Effector memory CD8-positive, alpha-beta T cell (primary cell): ENCODE measurements at places on chromosomes 4 and X.
A peak's percentile ranks its signal among the peaks of the same experiment; 100 is the strongest.

- H3K4me1 ChIP-seq = no peaks in the 10 kb centered on the region
- H3K4me3 ChIP-seq = no peak overlapping the region
- H3K27me3 ChIP-seq = no peaks in the 10 kb centered on the region
- H3K27ac ChIP-seq = no peak overlapping the region
Measured at GRCh38 chr4:139389991-139390390, 63.9 kb upstream of the RAB33B start.

- H3K27ac ChIP-seq = no peak overlapping the region
- H3K4me1 ChIP-seq = no peaks in the 10 kb centered on the region
- DNase-seq = no peak
- no peak overlapping the region for H3K4me3 ChIP-seq
- no peaks in the 10 kb centered on the region for H3K27me3 ChIP-seq
- peaks cover 89% of the 10 kb centered on the region for H3K36me3 ChIP-seq
Measured at GRCh38 chr4:3136454-3136853, 62.0 kb downstream of the HTT start.

GRCh38 chr4:58561170-58561569 is 1451.0 kb upstream of the IGFBP7 start:
- no peaks in the 10 kb centered on the region for H3K27me3 ChIP-seq
- H3K4me1 ChIP-seq = no peaks in the 10 kb centered on the region
- no peak for DNase-seq
- no peak overlapping the region for H3K4me3 ChIP-seq
- no peaks in the 10 kb centered on the region for H3K36me3 ChIP-seq

- no peak overlapping the region for H3K4me3 ChIP-seq
- DNase-seq = no peak
- H3K27ac ChIP-seq = no peak overlapping the region
- H3K4me1 ChIP-seq = no peaks in the 10 kb centered on the region
- H3K27me3 ChIP-seq = peaks cover 22% of the 10 kb centered on the region
- no peaks in the 10 kb centered on the region for H3K36me3 ChIP-seq
Measured at GRCh38 chrX:16125520-16126149, 2.3 kb downstream of the GRPR start.

DNA sequence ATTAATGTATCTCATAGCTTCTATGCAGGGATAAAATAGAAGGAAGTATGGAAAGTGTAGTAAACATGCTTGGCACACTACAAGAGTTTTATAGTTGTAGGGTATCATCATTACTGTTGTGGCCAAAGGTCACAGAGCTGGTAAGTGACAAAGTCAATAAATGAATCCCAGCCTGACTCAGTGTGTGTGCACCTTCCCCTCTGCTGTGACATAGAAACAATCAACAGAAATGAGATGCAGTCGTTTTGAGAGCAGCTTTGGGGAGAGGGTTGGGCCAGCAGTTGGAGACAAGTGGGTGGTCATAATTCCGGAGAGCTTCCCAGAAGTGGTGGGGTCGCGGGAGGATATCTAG is 82.4 kb upstream of the RBPJ start:
- H3K4me3 ChIP-seq = no peak overlapping the region
- H3K36me3 ChIP-seq = no peaks in the 10 kb centered on the region
- H3K27me3 ChIP-seq = peaks cover 6% of the 10 kb centered on the region
- H3K4me1 ChIP-seq = peaks cover 1% of the 10 kb centered on the region
- H3K27ac ChIP-seq = peak overlapping the region; percentile 6

GRCh38 chr4:16157609-16158503 is 68.4 kb downstream of the TAPT1 start:
- no peaks in the 10 kb centered on the region for H3K4me1 ChIP-seq
- no peaks in the 10 kb centered on the region for H3K27me3 ChIP-seq
- peaks cover 3% of the 10 kb centered on the region for H3K36me3 ChIP-seq
- no peak overlapping the region for H3K4me3 ChIP-seq

- no peak overlapping the region for H3K4me3 ChIP-seq
- H3K27ac ChIP-seq = peak overlapping the region; percentile 62
- H3K4me1 ChIP-seq = peaks cover 6% of the 10 kb centered on the region
- H3K36me3 ChIP-seq = peaks cover 2% of the 10 kb centered on the region
Measured at GRCh38 chr4:139419388-139419914, 34.5 kb upstream of the RAB33B start.

GRCh38 chr4:147128787-147129186 is 183.1 kb upstream of the TTC29 start:
- H3K36me3 ChIP-seq = no peaks in the 10 kb centered on the region
- no peak overlapping the region for H3K27ac ChIP-seq
- no peak for DNase-seq

DNA sequence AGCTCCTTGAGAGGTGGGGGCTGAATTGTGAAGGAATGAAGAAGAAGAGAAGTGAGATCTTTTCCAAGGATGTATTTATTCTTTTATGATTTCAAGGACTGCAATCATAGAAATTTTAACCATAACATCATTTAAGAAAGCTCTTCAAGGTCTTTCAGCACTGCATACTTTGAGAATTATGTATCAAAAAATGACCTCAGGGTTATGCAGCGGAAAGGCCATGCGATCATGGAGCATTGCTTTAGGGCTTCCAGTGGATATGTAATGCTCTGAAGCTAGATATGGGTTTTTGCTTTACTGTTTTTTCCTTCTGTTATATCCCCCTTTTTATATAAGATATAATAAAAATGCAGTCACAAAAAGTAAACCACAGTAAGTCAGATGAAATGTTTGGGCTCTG is 38.7 kb downstream of the SGMS2 start:
- H3K4me1 ChIP-seq = no peaks in the 10 kb centered on the region
- H3K36me3 ChIP-seq = no peaks in the 10 kb centered on the region
- no peak for DNase-seq
- peaks cover 36% of the 10 kb centered on the region for H3K27me3 ChIP-seq
- no peak overlapping the region for H3K4me3 ChIP-seq
- no peak overlapping the region for H3K27ac ChIP-seq

DNA sequence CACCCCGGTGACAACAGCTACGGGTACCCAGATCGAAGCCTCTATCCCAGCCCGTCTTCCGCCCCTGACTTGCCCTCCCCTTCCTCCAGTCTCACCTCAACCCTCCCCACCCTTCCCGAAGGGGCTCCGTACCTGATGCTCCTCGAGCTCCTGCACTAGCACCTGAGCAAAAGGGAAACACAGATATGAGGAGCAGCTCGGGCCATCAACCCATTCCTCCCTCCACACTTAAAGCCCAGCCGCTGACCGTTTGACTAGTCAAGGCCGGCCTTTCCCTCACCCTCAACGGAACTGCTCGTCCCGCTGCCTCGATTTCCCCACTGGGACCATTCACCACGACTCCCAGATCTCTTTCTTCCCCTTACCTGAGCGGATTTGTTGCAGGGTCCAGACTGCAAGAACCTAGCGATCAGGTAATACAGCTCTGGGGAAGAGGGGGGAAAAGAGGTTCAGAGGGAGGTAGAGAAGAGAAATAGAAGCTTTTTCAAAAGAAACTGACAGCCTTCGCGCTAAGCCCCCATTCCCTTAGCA is 731 bp downstream of the BRWD3 start:
- peaks cover 28% of the 10 kb centered on the region for H3K36me3 ChIP-seq
- DNase-seq = peak; percentile 3
- H3K4me1 ChIP-seq = peaks cover 5% of the 10 kb centered on the region
- H3K27ac ChIP-seq = peak overlapping the region; percentile 100
- H3K4me3 ChIP-seq = peak overlapping the region; percentile 92
- no peaks in the 10 kb centered on the region for H3K27me3 ChIP-seq

- peak overlapping the region; percentile 92 for H3K4me3 ChIP-seq
- DNase-seq = no peak
- peak overlapping the region; percentile 97 for H3K27ac ChIP-seq
- peaks cover 31% of the 10 kb centered on the region for H3K36me3 ChIP-seq
- H3K27me3 ChIP-seq = peaks cover 10% of the 10 kb centered on the region
Measured at GRCh38 chr4:81472281-81473182, 825 bp upstream of the RASGEF1B start.

DNA sequence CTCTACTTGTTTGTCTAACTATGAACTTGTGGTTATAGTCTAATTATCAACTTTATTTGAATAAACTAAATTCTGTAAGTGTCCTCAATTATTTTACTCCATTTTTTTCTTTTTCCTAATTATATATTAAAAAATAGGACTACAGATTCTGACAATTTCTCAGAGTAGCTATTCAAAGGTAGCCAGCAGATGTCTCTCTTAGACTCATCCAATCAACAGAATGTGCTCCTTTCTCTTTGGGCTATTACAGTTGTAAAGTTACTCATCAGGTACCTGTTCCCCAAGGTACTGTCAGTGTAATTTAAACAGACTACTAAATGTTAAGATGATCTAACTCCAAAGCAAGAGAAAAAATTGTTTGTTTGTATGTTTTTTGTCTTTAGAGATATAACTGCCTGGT is 248.6 kb downstream of the PCDH18 start:
- H3K27ac ChIP-seq = no peak overlapping the region
- no peak for DNase-seq
- H3K4me1 ChIP-seq = no peaks in the 10 kb centered on the region
- H3K27me3 ChIP-seq = no peaks in the 10 kb centered on the region

- no peak overlapping the region for H3K27ac ChIP-seq
- no peak for DNase-seq
- H3K36me3 ChIP-seq = no peaks in the 10 kb centered on the region
Measured at GRCh38 chrX:17397074-17397473, 22.1 kb downstream of the NHS start.

- no peak for DNase-seq
- H3K36me3 ChIP-seq = no peaks in the 10 kb centered on the region
- no peaks in the 10 kb centered on the region for H3K4me1 ChIP-seq
Measured at GRCh38 chr4:5138389-5138788, 87.1 kb downstream of the STK32B start.

DNA sequence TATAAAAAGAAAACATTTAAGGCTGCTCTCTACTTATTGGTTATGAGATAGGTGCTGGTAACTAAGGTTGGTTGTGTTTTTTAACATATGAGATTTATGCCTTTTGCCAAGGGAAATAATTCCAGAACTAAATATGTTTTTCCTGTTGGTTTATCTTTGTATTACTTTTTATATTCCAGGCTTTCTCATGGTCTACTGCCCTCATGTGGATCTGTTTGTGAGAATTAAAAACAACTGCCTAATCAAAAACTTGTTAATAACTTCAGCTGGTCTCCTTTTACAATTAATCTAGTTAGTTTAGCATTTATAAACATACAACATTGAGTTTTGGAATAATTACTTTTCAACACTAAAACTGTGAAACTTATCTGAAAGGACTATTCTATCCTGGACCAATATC is 1208.3 kb downstream of the ADGRL3 start:
- H3K27me3 ChIP-seq = no peaks in the 10 kb centered on the region
- H3K4me1 ChIP-seq = no peaks in the 10 kb centered on the region
- no peak overlapping the region for H3K27ac ChIP-seq
- H3K36me3 ChIP-seq = no peaks in the 10 kb centered on the region
- DNase-seq = no peak

- H3K27ac ChIP-seq = no peak overlapping the region
- H3K36me3 ChIP-seq = no peaks in the 10 kb centered on the region
- H3K4me1 ChIP-seq = no peaks in the 10 kb centered on the region
- no peaks in the 10 kb centered on the region for H3K27me3 ChIP-seq
- no peak overlapping the region for H3K4me3 ChIP-seq
Measured at GRCh38 chr4:176492646-176493302, 173.0 kb downstream of the SPCS3 start.

GRCh38 chr4:73317092-73317491 is 58.5 kb upstream of the ANKRD17 start:
- no peaks in the 10 kb centered on the region for H3K4me1 ChIP-seq
- H3K4me3 ChIP-seq = no peak overlapping the region

GRCh38 chr4:80286451-80286850 is 20.0 kb downstream of the FGF5 start:
- H3K36me3 ChIP-seq = no peaks in the 10 kb centered on the region
- peaks cover 22% of the 10 kb centered on the region for H3K27me3 ChIP-seq
- H3K4me3 ChIP-seq = no peak overlapping the region
- no peak overlapping the region for H3K27ac ChIP-seq
- H3K4me1 ChIP-seq = no peaks in the 10 kb centered on the region

GRCh38 chr4:7770224-7771050 is 169.2 kb downstream of the AFAP1 start:
- DNase-seq = no peak
- H3K27me3 ChIP-seq = no peaks in the 10 kb centered on the region
- peaks cover 10% of the 10 kb centered on the region for H3K4me1 ChIP-seq
- no peak overlapping the region for H3K4me3 ChIP-seq
- peak overlapping the region; percentile 82 for H3K27ac ChIP-seq

GRCh38 chr4:153346563-153346962 is 2.1 kb downstream of the MND1 start:
- H3K27me3 ChIP-seq = peaks cover 14% of the 10 kb centered on the region
- peaks cover 4% of the 10 kb centered on the region for H3K4me1 ChIP-seq
- DNase-seq = no peak
- no peak overlapping the region for H3K4me3 ChIP-seq
- H3K27ac ChIP-seq = no peak overlapping the region

DNA sequence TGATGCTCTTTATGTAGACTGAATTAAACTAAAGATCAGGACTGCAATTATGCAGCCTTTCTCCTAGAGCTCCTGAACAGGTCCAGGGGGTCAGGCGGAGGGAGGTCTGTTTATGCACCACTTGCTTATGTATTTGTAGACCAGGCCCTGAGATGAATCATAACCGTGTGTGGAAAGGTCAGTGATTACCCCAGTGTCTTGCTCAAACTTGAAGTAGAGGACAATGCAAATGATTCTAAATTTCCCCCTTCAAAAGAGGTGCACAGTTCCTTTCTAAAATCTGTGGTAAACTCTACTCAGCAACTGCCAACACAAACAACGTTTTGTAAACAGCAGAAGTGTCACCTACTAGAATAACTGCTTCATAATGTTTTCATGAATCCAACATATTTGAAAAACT is 13.0 kb upstream of the TBC1D9 start:
- peaks cover 8% of the 10 kb centered on the region for H3K27me3 ChIP-seq

- no peak overlapping the region for H3K27ac ChIP-seq
- DNase-seq = no peak
- peaks cover 11% of the 10 kb centered on the region for H3K36me3 ChIP-seq
Measured at GRCh38 chrX:9498236-9498635, 33.4 kb downstream of the TBL1X start.

GRCh38 chr4:83252782-83253405 is 31.7 kb downstream of the COQ2 start:
- peaks cover 3% of the 10 kb centered on the region for H3K36me3 ChIP-seq
- peak overlapping the region; percentile 22 for H3K27ac ChIP-seq
- peak overlapping the region; percentile 29 for H3K4me3 ChIP-seq
- peaks cover 23% of the 10 kb centered on the region for H3K4me1 ChIP-seq
- H3K27me3 ChIP-seq = no peaks in the 10 kb centered on the region
- peak; percentile 77 for DNase-seq

- H3K4me3 ChIP-seq = no peak overlapping the region
- no peaks in the 10 kb centered on the region for H3K4me1 ChIP-seq
- no peaks in the 10 kb centered on the region for H3K36me3 ChIP-seq
- no peak for DNase-seq
Measured at GRCh38 chr4:78645853-78646757, 94.5 kb downstream of the ANXA3 start.

GRCh38 chr4:96652158-96652557 is 812.3 kb downstream of the PDHA2 start:
- no peak for DNase-seq
- H3K36me3 ChIP-seq = no peaks in the 10 kb centered on the region
- H3K4me3 ChIP-seq = no peak overlapping the region
- H3K27me3 ChIP-seq = no peaks in the 10 kb centered on the region
- no peak overlapping the region for H3K27ac ChIP-seq
